ENCODE measurements at places on chromosomes 3 and 15.

- DNase-seq: peak; percentile 87
These were observed 5.0 kb downstream of the ARID3B start for GRCh38 chr15:74545776-74546656.

DNA sequence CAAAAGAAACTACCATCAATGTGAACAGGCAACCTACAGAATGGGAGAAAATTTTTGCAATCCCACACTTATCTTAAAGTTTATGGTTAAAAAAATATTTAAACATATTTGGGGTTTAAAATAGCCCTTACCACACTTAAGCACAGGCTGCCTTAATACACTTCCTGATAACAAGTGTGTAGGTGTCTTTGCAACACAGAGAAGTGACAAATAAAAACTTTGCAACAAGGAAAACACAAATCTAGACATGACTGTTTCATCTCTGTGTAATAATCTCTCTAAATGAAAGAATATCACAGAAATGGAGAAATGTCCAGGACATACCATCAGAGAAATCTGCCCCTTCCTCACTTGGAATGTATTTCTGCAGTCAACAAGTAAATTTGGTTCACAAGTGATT is 464.1 kb upstream of the ARHGEF26 start:
- DNase-seq: no peak

GRCh38 chr3:171116365-171116764 is 89.8 kb upstream of the SLC2A2 start:
- DNase-seq: no peak

- no peak for DNase-seq
These were observed 45.8 kb downstream of the SMAD3 start for GRCh38 chr15:67110958-67111864.

DNA sequence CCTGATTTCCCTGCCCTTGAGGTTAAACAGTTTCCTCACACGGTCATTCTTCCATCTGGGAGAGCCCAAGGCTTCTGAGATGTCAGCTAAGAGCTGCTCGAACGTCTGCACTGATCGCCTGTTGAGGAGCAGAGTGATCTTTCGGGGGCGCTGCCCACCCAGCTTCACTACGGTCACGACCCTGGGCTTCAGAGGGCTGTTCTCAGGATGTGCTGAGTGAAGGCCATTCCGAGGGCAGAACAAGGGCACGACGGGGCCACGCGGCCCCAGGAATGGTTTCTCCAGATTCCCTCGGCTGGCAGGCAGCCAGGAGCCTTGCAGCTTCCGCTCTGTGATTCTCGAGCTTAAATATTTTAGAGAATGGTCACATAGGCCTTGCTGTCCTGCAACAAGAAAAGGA is 25.7 kb downstream of the DCLK3 start:
- DNase-seq: no peak

DNA sequence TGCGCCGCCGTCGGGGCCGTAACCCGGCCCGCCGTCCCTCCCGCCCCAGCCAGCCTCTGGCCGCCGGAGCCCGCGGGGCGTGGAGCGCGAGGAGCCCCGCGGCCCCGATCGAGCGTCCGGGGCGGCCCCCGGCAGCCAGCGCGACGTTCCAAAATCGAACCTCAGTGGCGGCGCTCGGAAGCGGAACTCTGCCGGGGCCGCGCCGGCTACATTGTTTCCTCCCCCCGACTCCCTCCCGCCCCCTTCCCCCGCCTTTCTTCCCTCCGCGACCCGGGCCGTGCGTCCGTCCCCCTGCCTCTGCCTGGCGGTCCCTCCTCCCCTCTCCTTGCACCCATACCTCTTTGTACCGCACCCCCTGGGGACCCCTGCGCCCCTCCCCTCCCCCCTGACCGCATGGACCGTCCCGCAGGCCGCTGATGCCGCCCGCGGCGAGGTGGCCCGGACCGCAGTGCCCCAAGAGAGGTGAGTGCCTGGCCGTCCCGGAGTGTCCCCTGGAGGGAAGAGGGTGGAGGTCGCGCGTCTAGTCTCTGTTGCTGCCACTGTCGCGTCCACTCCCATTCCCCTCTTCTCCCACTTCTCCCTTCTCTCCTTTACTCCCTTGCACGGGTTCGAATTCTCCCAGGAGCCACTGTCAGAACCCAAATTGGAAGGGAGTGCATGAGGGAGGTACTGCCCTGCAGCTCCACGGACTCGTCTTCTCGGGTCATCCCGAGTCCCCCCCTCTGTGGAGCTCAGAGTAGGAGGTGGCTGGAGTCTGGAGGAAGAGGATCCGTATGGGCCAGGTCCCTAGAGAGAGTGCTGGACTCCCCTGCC is 585 bp downstream of the CSK start:
- DNase-seq: no peak

DNA sequence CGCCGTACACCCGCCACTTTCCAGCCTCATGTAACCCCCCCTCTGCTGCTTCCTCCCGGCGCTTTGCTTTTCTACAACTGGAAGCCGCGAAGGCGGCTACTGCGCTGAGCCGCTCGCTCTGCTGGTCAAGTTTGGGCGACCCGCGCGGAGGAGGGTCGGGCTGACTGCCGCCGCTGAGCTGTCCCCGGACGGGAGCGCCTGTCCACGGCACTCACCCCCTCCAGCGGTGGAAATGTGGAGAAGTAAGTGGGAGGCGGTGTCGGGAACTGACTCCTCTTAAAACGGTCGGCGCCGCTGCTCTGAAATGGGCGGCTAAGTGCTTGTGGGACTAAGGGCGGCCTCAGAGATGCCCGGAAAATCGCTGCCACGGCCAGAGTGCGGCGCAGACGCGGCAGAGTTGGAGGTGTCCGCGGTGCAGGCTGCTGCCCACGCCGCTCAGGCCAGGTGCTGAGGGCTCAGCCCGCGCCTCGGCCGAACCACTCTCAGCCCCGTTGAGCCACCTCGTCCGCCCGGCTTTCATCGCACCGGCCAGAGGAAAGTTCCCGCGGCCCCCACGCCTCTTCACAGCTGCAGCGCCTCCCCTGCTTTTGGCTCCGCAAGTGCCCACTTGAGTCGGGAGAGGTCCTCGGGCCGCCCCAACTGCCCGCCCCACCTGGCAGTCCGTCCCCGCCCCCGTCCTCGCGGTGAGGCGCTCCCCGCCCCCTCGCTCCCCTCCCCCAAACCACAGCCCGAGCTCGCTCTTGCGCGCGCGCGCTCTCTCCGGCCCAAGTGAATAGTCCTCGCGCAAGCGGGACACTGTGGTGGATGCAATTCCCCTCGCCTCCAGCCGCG is at the start of gene EPHA6:
TSS of gene EPHA6 (plus strand) at position 775 of the 831 bp plus-strand sequence.
- DNase-seq: no peak

- DNase-seq: no peak
These were observed 298.2 kb downstream of the KBTBD8 start for GRCh38 chr3:67296039-67296892.

GRCh38 chr3:72818905-72819304 is 29.3 kb downstream of the SHQ1 start:
- DNase-seq: no peak
